Stimulated activated CD8-positive, alpha-beta memory T cell treated with anti-CD3 and anti-CD28 coated beads, Interleukin-7, amount 100 ng/mL, for 1 hour (primary cell): ENCODE measurements at places on chromosomes 3 and 15.

GRCh38 chr3:64213224-64213878, 11.9 kb downstream of the PRICKLE2 start:
- DNase-seq, result no peak

DNA sequence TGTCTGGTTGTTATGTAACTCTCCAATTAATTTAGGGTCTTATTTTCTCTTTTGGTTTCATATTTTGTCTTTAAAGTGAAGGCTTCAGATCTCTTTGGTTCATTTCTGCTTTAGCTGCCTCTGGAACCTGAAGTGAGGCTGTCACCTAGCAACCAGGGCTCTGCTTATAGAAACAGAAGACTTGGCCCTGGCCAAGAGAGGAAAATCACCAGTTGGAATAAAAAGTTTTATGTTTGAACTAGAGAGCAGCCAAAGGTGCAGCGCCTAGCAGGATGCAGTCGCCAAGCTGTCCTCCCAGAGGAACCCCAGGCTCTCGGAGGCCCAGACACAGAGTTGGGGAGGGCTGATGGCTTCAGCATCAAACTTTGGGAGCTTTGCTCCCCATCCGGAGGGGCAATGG, 41.1 kb downstream of the LYZL4 start:
- DNase-seq, result no peak

DNA sequence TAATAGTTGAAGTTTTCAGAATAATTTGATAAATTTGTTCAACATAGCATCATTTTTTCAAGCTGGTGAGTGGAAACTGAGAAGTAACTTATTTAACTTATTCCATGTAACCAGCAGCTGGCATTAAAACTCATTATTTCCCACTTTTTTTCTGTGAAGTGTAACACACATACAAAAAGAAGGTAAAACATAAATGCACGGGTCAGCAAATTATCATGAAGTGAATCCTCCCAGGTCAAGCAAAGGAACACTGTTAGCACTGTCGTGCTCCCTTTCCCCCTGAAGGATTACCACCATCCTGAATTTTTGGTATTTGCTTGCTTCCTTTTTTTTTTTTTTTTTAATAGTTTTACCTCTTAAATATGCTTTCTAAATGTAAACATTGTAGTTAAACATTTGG, 77.6 kb upstream of the LRRFIP2 start:
- DNase-seq, result no peak

- no peak for DNase-seq
Measured at GRCh38 chr3:30307372-30307950, 298.9 kb upstream of the TGFBR2 start.

DNA sequence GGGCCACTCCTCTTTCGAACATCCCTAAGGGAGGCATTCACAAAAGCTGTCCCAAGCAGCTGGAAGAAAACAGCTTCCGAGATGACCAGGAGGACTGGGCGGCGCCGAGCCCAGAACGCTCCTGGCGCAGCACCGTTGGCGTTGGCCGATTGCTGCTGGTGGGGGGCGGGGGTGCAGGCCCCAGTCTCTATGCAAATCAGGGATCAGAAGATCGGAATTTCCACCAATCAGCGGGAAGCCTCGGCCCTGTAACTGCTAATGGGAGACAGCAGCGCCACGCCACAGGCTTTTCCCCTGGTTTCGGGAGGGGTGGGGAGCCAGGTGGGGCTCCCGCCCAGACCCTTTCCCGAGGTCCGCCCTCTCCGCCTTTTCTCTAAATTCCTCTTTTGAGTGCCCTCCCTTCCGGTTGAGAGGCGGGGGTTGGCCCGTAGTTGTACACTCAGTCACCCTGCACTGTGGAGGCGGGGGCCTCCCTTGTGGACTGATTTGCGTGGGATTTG, 27.0 kb downstream of the HMCES start:
- no peak for DNase-seq

GRCh38 chr3:196284396-196284795, 3.1 kb downstream of the PCYT1A start:
- DNase-seq, result no peak

DNA sequence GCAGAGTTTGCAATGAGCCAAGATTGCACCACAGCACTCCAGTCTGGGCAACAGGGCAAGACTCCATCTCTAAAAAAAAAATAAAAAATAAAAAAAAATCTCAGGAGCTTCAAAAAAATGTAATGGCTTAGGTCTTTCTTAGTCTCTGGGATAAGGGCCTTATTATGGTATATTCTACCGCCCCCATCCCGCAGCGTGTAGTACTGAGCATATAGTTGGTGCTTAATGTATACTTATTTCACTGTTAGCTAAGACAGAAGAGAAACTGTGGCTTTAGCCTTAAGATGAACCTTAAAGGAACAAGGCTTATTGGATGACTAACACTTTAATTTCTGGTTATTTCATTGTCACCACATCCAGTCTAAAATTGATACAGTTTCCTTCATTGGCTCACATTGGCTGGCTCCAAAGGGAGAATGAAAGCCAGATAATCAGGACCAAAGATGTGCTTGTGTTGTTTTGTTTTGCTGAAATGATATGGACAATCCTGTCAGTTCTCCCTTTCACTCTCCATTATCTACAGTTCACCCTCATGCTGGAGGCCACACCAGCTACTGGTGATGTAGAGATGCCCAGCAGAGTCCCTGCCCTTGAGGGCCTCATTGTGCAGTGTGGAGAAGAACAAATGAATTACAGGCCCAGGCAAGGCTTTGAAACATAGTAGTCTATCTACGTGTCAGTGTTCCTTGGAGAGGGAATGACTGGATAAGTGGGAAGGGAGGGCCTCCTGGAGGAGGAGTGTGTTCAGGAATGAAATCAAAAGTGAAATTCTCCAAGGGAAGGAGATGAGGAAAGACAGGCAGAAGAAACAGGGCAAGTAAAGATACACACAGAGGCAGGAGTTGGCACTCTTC, 17.4 kb upstream of the RAF1 start:
- DNase-seq, result no peak
